ENCODE measurements at places on chromosomes 4 and X.

GRCh38 chr4:24774452-24774851, 20.9 kb upstream of the SOD3 start:
- no peak for DNase-seq

GRCh38 chr4:165635381-165635780, 237.7 kb upstream of the TLL1 start:
- no peak for DNase-seq

DNA sequence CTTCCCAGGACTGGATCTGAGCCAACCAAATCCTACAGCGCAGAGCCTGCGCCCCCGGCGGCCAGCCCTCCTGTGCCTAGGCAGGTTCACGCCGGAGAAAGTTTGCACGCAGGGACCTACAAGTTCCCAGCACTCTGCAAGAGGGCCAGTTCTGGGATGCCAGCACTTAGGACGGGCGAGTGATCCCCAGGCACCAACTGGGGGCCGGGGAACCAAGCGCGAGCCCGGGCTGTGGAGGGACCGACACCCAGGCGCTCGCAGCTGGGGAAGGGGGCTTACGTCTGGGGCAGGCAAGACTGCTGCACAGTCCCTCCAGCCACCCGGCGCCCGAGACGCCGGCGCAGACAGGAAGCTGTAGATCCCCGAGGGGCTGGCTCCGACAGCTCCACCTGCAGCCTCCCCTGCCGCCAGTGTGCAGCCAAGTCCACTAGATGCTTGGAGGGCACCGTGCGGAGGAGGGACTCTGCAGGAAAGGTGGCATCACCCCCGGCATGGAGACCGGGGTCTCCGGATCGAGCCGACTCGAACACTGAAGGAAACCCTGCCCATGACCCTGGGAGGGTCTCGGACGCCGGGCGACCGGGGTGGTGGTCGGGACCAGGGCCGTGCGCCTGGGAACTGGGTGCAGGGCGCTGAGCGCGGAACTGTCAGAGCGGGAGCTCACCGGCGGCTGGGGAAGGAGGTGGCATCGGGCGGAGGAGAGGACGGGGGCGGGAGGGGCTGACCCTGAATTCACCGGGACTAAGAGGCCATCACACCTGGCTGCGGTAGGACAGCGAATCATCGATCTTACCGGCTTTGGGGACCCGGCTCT, 566 bp downstream of the CORIN start:
- peak; percentile 18 for DNase-seq

- no peak for DNase-seq
These were observed 49.1 kb downstream of the MID1 start for GRCh38 chrX:10571260-10571659.

DNA sequence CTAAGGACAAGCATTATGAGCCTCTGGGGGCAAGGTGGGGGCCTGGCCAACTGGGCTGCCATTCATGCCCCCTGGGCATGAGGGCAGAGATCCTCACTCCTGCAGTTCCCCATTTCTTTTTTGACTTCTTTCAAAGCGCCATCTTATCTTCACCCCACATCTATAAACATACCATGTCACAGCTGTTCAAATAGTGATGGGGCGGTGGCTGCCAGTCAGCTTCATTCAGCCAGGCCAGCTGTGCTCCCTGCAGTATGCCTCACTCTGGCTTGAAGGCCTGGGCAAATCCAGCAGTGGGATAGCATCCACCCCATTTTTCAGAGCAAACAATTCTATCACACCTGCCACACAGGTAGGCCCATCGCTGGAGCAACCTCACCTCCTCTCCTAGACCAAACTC, 85.5 kb downstream of the NHSL2 start:
- no peak for DNase-seq

- no peak for DNase-seq
These were observed 103.3 kb upstream of the RASGEF1B start for GRCh38 chr4:81574991-81575390.

DNA sequence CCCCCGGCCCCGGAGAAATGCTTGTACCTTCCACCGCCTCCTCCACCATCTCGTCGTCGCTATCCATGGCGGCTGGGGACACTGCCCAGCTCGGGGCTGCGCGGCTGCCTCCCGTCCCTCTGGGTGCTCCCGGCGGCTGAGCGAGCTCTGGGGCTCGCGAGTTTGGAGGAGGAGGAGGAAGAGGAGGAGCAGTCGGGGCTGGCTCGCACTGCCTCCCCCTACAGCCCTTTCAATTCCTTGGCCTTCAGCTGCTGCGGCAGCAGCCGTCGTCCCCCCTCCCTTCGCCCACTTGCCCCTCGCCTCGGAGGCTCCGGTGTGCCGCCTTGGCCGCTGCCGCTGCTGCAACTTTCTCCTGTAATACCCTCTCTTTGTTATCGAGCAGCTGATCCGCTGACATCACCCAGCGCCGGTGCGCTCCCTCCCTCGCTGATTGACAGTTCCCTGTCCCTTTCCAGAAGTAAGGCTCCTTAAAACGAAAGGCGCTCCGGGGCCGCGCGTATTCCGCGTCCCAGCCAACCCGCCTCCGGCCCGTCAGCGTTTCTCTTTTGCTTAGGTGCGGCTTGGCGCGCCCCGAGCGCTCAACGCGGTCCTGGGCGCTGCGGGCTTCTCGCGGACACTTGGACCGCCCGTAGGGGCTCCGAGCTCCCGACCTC, at the start of gene SETD7:
SETD7 (minus strand) TSS at position 149 of the 653 bp plus-strand sequence; CDS start at position 67, 82 bp downstream.
- peak; percentile 26 for DNase-seq

DNA sequence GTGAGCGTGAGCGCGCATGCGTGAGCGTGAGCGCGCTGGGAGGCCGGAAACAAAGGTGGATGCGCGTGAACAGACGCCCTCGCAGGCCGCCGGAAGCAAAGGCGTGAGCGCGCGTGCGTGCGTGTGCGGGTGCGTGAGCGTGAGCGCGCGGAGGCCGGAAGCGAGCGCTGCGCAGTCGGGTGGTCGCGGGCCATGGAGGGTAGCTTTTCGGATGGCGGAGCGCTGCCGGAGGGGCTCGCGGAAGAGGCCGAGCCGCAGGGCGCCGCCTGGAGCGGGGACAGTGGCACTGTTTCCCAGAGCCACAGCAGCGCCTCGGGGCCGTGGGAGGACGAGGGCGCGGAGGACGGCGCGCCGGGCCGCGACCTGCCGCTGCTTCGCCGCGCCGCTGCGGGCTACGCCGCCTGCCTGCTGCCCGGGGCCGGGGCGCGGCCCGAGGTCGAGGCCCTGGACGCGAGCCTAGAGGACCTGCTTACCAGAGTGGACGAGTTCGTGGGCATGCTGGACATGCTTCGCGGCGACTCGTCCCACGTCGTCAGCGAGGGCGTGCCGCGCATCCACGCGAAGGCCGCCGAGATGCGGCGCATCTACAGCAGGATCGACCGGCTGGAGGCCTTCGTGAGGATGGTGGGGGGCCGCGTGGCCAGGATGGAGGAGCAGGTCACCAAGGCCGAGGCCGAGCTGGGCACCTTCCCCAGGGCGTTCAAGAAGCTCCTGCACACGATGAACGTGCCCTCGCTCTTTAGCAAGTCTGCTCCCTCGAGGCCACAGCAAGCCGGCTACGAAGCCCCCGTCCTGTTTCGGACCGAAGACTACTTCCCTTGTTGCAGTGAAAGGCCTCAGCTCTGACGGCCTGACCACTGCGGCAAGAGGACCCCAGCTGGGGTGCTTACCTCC, at the start of gene BLOC1S4:
BLOC1S4 (plus strand) TSS at position 157 of the 894 bp plus-strand sequence; CDS start at position 193, 36 bp downstream.
- DNase-seq: peak; percentile 84

DNA sequence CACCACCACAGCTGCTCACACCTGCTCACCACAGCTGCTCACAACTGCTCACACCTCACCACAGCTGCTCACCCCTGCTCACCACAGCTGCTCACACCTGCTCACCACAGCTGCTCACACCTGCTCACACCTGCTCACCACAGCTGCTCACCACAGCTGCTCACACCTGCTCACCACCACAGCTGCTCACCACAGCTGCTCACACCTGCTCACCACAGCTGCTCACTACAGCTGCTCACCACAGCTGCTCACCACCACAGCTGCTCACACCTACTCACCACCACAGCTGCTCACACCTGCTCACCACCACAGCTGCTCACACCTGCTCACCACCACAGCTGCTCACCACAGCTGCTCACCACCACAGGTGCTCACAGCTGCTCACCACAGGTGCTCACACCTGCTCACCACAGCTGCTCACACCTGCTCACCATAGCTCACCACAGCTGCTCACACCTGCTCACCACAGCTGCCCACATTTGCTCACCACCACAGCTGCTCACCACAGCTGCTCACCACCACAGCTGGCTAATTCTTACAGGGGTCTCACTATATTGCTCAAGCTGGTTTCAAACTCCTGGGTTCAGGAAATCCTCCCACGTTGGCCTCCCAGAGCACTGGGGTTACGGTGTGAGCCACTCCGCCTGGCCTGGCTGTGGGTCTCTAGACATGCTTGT, 30.4 kb upstream of the CPLX1 start:
- DNase-seq: no peak

- no peak for DNase-seq
These were observed 79.7 kb downstream of the SEL1L3 start for GRCh38 chr4:25783126-25783525.

DNA sequence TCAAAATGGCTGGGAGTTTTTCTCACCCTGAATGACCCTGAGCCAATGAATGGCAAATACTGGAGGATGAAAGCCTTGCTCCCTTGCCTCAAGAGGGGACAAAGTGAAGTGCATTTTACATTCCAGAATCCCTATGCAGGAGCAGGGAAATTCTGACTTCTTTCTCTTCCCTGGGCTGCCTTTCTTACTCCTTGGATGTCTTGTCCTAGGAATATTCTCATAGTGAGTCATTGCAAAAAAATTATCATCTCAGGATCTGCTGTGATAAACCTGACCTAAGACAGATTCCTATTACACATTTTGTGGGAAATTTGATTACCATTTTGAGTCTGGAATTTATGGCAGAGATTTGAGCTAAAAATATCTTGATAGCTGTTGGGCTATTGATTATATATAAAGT, 199.9 kb downstream of the TMA16 start:
- no peak for DNase-seq

DNA sequence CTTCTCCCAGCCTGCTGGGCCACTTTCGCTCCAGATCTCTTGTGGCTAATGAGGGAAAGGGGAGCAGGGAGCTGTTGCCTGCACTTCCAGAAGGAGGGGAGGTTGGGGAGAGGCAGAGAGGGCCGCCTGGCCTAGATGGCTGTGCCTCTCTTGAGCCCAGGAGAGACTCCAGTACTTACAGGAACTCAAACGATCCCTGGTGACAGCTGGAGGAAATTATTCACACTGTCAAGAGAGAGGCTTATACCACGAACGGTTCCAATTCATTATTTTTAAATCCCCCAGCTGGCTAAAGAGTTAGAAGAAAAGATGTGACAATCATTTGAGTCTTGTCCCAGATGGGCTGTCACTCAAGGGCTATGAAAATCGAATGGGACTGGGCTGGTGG, 96.1 kb downstream of the PHKA2 start:
- DNase-seq: no peak

GRCh38 chrX:55801811-55802210, 84.3 kb downstream of the RRAGB start:
- DNase-seq: no peak

DNA sequence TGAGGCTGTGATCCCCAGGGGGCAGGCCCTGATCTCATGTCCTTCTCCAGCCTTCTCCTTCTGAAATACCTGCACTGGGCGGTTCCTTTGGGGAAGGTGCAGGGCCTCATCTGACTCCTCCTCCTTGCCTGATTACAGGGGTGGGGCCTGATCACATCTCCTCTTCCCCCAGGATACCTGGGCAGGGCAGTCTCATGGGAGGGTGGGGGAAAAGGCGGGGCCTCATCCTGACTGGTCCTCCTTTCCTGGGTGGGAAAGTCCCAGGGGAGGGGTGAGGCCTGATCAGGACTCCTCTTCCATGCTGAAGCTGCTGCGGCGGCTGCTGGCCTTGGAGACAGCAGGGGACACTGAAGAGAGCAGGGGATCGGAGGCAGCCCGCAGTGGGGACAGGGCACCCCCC, 13.3 kb downstream of the TFE3 start:
- DNase-seq: no peak

- no peak for DNase-seq
These were observed 295.9 kb upstream of the NRK start for GRCh38 chrX:105526431-105526830.

GRCh38 chrX:67784712-67785111, 240.9 kb downstream of the AR start:
- no peak for DNase-seq

GRCh38 chrX:84186603-84187532, 1.1 kb downstream of the RPS6KA6 start:
- no peak for DNase-seq

- DNase-seq: no peak
These were observed 378.4 kb upstream of the PCDH7 start for GRCh38 chr4:30341731-30342130.

Data from activated CD4-positive, alpha-beta T cell treated with anti-CD3 and anti-CD28 coated beads for 1 hour (primary cell).